Renal cortex interstitium (tissue), 15 donors: ENCODE measurements at places on chromosomes 13 and 19.
A peak's percentile ranks its signal among the peaks of the same experiment; 100 is the strongest.

DNA sequence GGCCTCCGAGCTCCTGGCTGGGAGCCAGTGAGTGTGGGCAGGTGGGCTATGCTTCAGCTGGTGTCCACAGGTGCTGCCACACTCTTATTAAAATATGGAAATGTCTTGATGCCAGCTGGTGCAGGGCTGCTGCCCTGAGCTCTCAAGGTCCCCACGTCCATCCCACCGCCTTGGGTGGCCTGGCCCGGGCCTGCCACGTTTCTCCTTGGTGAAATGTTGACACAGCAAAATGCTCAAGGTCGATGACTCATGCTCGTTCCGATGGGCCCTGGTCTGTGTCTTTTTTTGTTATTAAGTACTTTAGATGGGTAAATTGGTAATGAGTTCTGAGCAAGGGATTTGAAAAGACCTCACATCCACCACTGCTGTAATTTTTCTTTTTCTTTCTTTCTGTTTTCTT is 524.7 kb downstream of the MYO16 start:
- no peak for DNase-seq

GRCh38 chr19:15014579-15014978 is 34.7 kb upstream of the CASP14 start:
- DNase-seq, result no peak

- no peak for DNase-seq
These were observed 15.0 kb upstream of the SLC35E1 start for GRCh38 chr19:16586991-16587832.

GRCh38 chr13:100389617-100390016 is 199.0 kb downstream of the GGACT start:
- DNase-seq, result no peak

GRCh38 chr13:100537486-100537885 is 51.1 kb downstream of the GGACT start:
- no peak for DNase-seq

DNA sequence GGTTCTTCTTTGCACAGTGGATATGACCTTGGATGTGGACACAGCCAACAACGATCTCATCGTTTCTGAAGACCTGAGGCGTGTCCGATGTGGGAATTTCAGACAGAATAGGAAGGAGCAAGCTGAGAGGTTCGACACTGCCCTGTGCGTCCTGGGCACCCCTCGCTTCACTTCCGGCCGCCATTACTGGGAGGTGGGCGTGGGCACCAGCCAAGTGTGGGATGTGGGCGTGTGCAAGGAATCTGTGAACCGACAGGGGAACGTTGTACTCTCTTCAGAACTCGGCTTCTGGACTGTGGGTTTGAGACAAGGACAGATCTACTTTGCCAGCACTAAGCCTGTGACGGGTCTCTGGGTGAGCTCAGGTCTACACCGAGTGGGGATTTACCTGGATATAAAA is 9.4 kb downstream of the RFPL4AL1 start:
- no peak for DNase-seq

- DNase-seq, result no peak
These were observed 72.8 kb downstream of the EFNB2 start for GRCh38 chr13:106462710-106463109.

DNA sequence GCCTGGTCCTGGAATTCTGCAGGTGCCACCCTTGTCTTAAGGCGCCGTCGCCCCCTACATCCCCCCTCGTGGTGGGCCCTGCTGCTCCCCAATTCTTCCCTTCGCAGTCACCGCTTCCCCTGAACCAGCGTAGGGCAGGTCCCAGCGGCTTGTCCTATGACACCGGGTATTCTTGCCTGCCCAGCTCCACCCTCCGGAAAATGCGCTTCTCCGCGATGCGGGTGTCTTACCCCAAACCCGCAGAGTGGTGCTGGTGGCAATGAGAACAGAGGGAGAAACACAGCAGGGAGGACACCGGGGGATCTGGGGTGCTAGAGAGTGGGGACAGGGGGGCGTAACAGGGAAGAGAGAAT is 9.0 kb downstream of the ZNF808 start:
- no peak for DNase-seq

- DNase-seq, result no peak
These were observed 3.6 kb upstream of the TNFAIP8L1 start for GRCh38 chr19:4635754-4636116.

- no peak for DNase-seq
These were observed 36.5 kb upstream of the SACS start for GRCh38 chr13:23469951-23470421.

DNA sequence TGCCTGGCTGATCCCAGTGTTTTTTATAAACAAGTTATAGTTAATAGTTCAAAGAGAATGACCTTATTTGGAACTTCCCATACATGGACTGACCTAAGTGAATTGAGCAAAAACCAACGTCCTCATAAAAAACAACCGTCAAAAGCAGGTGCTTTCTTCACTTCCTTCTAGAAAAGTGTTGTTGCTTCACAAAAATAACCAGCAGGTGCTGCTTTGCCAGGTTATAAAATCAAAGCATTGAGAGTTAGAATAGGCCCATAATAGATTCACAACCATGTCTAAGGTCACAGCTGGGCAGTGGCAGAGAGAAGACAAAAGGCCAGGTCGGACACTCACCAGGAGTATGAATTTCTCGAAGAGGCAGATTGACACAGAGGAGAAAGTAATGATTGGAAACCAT is 9.5 kb downstream of the RUBCNL start:
- no peak for DNase-seq

GRCh38 chr13:86840250-86841191 is 830.6 kb upstream of the SLITRK5 start:
- DNase-seq, result no peak

DNA sequence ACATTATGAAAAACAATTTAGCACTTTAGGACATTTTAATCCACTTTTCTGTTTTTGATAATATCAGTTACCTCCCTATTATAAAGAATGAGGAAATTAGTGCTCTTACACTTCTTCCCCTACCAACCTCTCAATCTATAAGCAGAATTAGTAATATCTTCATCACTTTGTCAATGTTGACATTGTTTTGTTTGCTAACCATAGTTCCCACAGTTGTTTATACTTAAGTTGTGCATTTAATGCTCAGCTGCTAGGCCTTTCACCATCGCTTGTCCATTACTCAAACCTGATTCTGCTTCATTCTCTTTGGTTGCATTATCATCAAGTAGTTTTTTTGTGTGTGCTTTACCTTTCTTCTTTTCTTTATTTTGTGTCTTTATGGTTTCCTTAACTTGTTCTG is 132.1 kb downstream of the CDK8 start:
- no peak for DNase-seq

DNA sequence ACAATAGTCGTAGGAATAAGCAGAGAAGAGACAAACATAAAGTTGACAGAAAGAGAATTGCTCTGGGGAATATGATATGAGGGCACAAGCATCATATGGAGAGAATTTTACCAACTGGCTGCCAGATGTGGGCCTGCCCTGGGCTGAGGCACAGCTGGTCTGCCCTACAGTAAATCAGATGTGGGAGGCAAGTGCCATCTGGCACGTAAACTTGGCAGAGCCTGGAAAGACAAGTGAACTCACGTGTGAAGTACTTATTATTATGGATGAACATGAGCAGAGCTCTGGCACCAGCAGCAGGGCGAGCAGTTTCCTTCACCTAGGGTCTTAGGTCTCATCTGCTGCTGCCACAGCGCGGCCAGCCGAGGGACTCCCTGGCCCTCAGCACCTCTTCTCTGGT is 20.6 kb downstream of the PCDH8 start:
- DNase-seq, result no peak

DNA sequence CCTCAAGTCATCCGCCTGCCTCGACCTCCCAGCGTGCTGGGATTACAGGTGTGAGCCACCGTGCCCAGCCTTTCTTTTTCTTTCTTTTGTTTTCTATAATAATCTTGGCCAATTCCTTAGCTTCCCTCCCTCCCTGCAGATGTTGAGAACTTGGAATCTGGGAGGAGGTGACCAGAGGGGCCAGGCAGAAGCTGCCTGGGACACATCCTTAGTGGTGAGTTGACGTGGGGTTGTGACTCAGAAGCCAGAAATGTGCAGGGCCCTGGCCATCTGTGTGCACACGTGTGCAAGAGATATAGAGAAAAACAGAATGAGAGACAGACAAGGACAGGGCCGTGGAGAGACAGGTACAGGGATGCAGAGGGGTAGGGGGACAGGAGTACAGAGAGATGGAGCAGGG is 154.3 kb downstream of the SIPA1L3 start:
- DNase-seq, result no peak

GRCh38 chr13:60352644-60353043 is 44.4 kb upstream of the TDRD3 start:
- DNase-seq, result no peak

DNA sequence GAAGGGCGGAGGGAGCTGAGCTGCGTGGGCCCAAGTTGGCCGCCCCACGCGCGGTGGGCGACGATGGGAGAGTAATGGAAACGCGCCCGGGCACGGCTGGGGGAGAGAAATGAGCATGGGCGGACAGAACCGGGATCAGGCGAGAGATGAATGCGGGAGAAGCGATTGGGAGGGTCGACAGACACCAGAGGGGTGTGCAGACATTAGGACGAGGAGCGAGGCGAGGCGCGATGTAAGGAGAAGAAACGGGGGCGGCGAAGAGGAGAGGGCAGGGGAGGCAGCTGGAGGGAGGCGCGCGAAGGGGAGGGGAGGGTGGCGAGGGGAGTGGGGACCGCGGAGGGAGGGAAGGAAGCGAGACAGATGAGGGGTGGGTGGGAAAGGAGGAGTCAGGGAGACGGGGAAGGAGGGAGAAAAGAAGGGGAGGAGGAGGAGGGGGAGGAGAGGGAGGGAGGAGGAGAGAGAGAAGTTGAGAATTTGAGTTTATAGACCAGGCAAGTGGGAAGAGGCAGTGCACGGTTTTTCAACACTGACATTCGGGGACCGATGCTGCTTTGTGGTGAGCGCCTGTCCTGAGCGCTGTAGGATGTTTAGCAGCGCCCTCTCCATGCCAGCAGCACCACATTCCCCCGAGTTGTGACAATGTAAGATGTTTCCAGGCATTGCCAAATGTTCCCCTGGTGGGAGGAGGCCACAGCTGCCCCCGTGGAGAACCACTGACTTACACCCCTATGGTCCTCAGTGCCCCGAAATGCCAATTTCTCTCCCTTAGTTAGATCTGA is at the start of gene SHISA7:
Gene SHISA7, minus strand, starts transcription at position 256 of the 779 bp plus-strand sequence. CDS start 437 bp downstream, outside the sequence.
- no peak for DNase-seq

GRCh38 chr13:99308471-99309087 is 1.4 kb upstream of the GPR183 start:
- no peak for DNase-seq

GRCh38 chr19:45468159-45468651 is 409 bp downstream of the FOSB start:
- DNase-seq, result no peak

- no peak for DNase-seq
These were observed 8.3 kb upstream of the TLE6 start for GRCh38 chr19:2969104-2969504.

DNA sequence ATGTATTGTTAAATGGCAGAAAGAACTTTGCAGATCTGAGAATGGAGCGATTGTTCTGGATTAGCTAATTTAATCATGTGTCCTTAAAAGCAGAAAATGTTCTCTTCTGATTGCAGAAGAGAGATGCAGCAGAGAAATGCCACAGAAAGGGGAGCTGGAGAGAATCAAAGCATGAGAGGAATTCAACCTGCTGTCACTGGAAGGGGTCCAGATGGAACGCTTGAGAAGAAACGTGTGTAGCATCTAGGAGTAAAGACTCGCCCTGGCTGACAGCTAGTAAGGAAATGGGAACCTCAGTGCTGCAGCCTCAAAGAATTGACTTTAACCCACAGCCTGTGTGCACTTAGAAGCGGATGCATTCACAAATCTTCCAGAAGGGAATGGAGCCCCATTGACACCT is 502.8 kb downstream of the KLF12 start:
- no peak for DNase-seq

DNA sequence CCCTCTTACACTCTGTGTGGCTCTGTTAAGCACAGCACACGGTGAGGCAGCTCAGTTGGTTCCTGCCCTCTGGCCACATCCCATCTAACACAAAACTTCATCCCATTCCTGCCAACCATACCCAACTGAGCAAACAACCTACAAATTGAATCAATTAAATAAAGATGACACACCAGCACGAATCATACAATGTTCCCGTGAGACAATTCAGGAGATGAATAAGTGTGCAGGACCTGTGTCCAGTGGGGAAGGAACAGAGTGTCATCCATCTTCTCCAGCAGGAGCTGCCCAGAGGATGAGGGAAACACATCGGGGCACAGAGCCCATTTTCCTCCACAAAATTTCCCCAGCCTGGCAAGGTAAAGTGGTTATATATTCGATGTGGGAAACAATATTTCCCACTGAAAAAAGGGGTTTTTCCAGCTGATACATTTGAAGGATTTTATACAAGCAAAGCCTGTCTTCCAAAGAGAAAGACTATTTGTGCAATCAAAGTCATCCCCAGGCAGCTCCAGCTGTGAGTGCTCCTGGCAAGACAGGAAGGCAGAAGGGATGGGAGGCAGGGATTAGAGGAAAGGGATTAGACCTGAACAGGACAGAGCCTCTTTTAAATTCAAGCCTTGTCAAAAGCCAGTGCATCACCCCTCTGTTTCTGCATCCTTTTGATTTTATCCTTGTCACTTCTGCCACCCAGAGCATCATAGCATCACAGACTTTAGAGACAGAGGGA is 240.2 kb downstream of the LHFPL6 start:
- no peak for DNase-seq

DNA sequence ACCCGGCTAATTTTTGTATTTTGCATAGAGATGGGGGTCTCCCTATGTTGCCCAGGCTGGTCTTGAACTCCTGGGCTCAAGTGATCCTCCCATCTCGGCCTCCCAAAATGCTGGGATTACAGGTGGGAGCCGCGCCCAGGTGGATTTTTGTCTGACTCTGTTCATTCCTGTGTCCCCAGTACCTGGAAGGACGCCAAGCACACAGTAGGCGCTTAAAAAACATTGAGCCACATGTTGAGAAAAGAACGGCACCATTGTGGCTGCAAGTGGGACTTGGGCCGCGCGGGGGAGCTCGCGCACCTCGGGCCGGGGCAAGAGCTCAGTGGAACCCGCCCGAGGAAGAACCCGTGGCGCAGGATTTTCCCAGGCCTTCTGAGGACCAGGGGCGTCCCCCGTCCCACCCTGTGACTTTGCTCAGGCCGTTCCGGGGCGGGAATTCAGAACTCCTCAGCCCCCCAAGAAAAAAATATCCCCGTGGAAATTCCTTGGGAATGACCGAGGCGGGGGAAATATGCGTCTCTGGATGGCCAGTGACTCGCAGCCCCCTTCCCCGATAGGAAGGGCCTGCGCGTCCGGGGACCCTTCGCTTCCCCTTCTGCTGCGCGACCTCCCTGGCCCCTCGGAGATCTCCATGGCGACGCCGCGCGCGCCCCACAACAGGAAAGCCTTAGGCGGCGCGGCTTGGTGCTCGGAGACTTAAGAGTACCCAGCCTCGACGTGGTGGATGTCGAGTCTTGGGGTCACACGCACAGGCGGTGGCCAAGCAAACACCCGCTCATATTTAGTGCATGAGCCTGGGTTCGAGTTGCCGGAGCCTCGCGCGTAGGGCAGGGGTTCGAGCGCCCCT is 1.4 kb upstream of the ICAM1 start:
- DNase-seq, result peak; percentile 67

GRCh38 chr19:4867534-4868285 is at the start of gene PLIN3:
TSS of gene PLIN3 (minus strand) at chr19:4867667. CDS start at chr19:4861394, 6,273 bp downstream.
- DNase-seq, result peak; percentile 91
